HS-27A (cell line): ENCODE measurements at places on chromosomes 1 and 21.

DNA sequence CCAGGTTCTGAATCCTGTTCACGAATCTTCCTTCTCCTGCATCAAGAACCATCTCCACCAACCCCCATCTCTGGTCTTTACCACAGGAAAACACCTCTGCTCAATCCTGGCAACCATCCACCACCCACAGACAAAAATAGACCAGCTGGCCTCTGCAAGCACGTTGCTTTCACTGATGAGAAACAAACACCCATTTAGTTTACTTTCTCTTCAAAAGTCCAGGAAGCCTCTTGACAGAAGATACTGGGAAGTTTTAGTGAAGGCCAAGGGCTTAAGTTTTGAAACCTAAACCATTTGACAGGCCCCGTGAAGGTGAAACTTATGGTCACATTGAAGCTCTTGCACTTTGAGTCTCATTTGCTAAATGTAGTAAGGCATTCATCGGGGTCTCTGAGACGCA is 122.6 kb upstream of the PPP2R5A start:
- no peak for DNase-seq

DNA sequence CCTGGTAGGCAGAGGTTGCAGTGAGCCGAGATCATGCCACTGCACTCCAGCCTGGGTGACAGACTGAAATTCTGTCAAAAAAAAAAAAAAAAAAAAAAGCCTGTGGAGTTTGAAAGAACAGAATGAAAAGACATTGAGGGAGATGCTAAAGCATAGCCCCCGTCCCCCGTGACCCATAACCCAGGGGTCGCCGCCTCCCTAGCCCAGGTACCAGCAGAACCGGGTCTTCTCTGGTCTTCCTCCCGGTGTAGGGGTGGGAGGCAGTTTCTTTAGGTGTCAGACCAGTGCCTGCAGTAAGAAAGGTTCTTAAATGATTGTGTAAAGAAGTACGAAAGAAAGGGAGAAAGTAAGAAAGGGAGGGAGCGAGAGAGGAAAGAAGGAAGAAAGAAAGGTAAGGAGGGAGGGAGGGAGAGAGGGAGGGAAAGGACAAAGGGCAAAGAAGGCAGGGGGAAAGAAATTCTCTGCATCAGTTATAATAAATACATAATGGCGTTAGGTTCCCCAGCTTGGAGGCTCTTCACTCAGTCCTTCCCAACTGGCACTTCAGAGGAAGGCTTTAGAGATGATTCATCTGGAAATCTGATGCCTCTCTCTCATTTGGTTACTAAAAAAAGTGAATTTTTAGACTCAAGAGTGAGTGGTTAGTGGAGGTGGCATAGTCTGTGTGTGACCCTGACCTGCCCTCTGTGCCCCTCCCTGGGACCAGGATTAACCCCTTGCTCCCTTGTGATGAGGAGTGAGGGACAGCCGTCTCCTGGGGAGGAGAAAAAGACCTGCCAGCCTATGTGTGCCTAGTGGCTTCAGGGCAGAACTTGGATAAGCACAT is 1.1 kb downstream of the IL24 start:
- DNase-seq, result peak; percentile 62

- no peak for DNase-seq
Observed at GRCh38 chr1:240174734-240175133, 83.1 kb downstream of the FMN2 start.

DNA sequence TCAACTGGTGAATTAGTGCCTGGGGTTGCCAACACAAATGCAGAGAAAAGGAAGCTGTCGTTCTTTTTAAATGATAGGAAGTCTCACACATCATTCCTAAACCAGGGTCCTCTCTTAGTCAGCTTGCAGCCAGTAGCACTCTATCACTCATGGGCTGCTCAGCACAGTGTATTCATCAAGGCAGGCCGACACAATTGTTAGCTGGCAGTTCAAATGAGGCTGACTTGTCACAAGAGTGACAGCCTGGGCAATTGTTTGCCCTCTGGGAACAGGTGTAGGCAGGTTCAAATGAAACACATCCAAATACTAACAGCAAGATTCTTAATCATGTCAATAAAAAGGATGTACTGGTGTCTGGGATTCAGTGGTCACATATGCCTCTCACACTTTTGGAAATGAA is 76.9 kb downstream of the ERICH3 start:
- no peak for DNase-seq

DNA sequence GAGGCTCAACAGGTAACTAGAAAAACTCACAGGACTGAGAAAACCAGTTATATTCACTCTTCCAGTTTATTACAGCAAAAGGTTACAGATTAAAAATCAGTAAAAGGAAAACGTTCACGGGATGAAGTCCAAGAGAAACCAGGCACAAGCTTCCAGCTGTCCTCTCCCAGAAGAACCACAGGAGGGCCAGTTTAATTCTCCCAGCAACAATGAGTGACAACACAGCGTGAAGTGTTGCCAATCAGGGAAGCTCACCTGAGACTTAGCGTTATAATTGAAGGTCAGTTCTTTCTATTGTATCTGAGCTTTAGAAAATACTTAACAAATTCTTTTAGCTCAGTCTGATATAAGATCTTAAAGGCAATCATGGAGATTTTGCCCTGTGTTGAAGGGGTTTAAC is 65.2 kb upstream of the TNR start:
- DNase-seq, result no peak

- peak; percentile 43 for DNase-seq
Observed at GRCh38 chr1:32538887-32539583, at the start of gene ZBTB8A. Gene ZBTB8A, plus strand, starts transcription at chr1:32539427. Its CDS starts 53,505 bp downstream, at chr1:32592932.

DNA sequence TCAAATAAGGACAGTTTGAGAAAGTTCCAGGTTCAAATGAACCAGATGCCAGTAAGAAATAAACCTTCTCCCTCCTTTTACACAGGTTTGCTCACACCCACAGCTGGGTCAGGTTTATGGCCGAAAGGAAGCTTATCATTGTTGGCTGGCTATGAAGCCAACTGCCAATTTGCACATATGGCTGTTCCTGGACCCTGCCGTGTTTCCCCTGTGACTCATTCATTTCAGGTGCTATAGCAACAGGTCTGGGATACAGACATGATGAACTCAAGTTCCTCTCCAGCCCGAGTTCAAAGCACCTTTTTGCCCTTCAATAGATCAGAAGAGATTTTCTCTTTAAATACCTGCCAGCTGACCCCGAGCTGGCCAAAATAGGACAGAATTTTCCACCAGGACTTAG is 134.4 kb upstream of the SMYD2 start:
- DNase-seq, result no peak
